ENCODE measurements at places on chromosomes 2 and 18.

- peak; percentile 96 for DNase-seq
Observed at GRCh38 chr18:54224379-54225014, at the start of gene MBD2. Gene MBD2 (minus strand): TSS chr18:54224669. CDS start chr18:54224559, 110 bp downstream.

DNA sequence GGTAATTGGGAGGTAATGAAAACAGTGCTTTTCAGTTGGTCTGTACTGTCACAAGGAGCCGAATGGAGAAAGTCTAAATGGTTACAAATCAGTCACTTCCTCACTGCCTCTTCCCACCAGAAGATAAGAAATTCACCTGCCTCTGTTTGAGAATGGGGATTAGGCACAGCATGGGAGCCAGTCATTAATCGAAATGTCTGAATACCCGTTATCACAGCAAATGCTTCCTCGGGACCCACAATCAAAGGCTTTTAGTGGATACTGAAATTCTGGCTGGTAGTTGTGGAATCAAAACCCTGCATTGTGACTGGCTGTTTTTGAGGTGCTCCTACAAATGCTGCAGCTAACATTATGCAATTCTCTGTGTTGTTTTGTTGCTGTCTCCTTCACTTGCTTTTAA, 461.0 kb upstream of the MEX3C start:
- DNase-seq, result no peak

DNA sequence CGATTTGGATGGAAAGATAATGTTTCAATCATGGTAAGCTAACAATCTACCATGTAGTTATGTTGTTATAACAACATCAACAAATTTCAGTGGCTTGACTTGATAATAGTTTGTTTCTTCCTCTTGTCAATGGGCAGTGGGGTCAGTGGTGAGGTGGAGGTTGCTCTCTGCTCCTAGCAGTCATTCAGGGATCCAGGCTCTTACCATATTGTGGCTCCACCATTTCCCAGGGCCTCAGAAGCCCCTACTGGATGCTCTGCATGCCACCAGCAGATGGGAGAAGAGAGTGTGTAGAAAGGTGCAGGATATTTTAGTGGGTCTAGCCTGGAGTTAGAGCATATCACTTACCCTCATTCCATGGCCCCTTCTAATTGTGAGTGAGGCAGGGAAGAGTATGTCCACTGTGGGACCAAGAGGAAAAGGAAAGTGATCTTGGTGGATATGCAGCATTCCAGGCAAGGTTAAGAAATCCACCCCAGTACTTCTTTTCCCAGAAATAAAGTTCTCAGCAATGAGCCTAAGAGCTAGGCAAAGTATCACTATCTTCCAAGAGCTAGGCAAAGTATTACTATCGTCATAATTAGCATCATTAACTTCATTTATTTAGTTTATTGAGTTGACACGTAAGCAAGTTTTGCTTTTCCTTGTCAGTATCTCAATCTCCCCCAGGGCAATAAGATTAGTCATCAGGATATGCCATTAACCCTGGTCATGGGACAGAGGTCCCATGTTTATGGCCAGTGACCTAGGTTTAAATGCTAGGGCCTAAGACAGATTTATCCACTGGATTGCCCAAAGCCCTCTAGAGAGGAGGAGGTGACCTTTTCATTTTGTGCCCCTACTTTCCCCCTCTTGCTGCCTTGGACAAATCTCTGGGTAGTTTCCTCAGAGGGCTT, 4.2 kb upstream of the IWS1 start:
- DNase-seq, result no peak

- no peak for DNase-seq
Observed at GRCh38 chr2:181459621-181460021, 2.4 kb downstream of the ITGA4 start.

DNA sequence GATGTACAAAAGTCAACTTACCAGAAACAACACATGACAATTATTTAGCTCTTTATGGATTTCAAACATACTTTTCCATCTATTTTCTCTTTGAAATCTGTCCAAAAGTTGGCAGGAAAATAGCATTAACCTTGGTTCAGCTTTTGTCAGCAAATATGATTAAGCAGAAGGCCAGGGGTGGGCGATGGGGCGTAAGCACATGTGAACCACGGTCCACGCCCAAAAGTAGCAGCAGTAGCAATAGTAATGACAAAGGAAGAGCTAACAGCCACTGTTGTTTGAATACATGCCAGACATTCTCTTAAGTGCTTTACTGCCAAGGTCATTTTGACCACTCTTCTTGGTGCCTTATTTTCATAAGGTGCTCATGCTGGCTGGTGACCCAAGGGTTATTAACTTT, 73.5 kb downstream of the ANTXR1 start:
- no peak for DNase-seq

- DNase-seq, result no peak
Observed at GRCh38 chr2:2847209-2847676, 516.2 kb upstream of the MYT1L start.

- DNase-seq, result no peak
Observed at GRCh38 chr2:66105066-66105753, 329.7 kb upstream of the MEIS1 start.

- no peak for DNase-seq
Observed at GRCh38 chr2:56537756-56538155, 354.0 kb downstream of the CCDC85A start.

- DNase-seq, result no peak
Observed at GRCh38 chr2:96097951-96098823, 18.2 kb downstream of the ADRA2B start.

DNA sequence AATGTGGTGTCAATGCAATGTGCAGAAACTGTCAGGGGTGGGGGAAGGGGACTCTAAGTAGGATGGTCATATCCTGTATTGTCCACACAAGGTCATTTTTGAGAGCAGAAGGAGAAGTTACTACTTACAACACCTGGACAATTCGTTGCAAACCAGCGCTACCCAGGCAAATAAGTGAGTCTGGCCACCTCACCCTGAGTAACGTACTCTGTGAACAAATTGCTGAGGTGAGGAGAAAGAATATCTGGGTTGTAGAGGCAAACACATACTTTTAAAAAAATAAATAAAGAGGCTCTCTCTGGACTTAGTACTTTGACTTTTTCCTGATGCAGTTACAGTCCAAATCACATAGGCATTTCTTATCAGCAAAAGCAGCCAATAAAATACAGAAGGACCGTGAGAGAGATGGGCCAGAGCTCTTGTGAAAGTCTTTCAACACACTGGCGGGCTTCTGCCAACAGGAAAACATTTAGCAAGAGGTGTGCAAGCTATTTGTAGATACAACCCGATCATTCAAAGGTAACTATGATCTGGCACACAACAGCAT, 268.2 kb upstream of the ID2 start:
- DNase-seq, result no peak

DNA sequence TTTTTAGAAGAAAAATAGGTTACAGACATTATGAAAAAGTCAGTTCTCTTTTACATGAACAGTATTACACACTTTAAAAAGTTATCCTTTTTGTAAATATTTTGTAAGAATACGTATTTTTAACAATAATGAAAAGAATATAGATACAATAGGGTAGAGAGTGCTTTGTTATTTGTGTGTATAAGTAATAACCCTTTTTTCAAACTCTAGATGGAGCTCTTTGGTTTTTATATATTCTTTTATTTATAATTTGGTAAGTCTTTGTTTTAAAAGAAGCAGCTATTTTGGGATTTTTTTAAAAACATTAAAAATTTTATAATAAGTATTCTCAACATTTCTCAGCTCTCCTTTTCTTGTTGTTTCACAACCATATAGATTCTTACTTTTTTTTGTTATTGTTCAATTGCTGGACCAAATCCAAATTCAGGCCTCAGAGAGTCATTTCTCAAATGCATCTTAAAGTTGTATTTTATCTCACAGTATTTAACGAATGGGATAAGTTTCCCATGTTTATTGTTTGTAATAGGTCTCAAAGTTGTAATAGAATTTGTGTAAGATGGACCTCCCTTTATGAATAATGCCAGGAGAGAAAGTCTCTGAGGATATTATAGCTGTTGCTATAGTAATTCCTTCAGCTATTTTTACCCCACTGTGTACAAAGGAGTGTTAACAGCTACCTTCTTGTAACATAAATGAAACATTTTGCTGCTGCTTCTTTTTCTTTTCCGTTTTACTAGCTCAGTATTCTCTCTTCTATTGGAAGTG, 46.4 kb downstream of the ACYP2 start:
- no peak for DNase-seq
